ENCODE measurements at places on chromosomes 13 and 19.

- DNase-seq = no peak
Measured at GRCh38 chr13:100298116-100298681, 209.3 kb downstream of the PCCA start.

DNA sequence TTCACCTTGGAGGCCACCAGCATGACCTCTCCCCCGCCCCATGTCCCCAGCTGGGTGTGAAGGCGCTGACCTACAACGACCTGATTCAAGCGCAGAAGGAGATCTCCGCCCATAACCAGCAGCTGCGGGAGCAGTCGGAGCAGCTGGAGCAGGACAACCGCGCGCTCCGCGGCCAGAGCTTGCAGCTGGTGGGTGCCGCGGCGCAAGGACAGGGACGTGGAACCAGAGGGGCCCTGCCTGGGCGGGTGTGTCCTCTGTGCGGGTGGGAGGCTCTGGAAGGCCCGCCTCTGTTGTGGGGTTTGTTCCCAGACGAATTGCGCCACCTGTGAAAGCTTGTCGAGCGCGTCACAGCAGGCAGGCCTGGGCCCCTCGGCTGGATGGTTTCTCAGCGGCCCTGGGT, 22.3 kb downstream of the PLEKHJ1 start:
- DNase-seq = no peak

DNA sequence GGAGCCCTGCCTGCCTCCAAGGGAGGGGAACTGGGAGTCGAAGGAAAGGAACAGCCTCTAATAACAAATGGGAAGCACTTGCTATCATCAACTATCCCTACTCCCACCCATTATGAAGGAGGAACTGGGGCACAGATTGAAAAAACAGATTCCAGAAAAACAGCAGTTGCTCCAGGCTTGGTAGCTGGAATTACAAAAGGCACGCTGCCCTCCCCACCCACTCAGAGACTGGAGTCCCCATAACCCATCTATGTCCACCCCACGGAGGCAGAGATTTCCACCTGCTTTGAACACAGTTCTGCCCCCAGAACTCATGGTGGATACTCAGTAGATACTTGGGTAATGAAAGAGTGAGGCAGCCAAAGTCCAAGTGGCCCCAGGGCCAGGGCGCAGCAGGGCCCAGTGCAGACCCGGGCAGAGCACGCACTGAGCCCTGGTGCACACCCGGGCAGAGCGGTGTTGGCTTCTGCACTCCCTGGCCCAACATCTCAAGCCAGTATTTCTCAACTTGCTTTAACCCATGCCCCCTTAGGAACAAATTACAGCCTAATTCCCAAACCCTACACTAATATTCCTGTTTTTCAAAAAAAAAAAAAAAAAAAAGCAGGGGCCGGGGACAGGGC, 19.1 kb upstream of the CCNP start:
- no peak for DNase-seq

DNA sequence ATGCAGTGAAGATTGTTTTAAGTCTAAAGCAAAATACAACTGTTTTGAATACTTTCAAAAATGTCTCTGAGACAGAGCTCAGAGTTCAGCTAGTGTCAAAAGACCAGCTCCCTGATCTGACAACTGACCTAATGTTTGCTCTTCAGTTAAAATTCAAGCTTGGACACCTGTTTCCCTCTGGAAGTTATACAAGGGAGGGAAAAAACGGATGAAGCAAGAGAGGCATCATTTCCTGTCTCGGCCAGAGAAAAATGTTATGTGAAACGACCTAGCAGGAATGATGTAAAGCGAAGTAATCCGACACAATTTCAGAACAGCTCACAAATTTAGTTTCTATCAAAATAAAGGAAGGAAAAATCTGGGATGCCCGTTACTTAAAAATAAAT, 59.4 kb downstream of the ZAR1L start:
- no peak for DNase-seq

DNA sequence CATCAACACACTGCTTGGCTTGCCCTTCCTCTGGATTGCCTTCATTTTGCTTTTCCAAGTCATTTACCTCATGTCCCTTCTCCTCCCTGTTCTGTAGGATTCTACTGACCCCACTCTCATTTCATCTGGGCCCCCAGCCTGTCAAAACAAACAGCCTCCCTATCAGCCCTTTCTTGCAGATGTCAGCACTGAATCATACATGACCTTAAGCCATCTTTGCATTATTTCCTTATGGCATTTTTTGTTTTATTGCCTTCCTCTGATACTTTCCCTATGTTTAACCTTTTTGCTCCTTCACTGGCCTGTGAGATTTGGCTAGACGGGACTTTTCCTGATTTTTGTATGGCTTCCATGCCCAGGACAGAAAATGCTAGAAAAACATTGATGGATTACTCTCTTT, 8.7 kb downstream of the LRCH1 start:
- DNase-seq = no peak

GRCh38 chr13:73201626-73202025, 142.8 kb downstream of the KLF5 start:
- DNase-seq = no peak

GRCh38 chr13:107373551-107373950, 805.6 kb upstream of the ARGLU1 start:
- DNase-seq = no peak

- DNase-seq = no peak
Measured at GRCh38 chr19:3403489-3404323, 37.3 kb downstream of the NFIC start.

DNA sequence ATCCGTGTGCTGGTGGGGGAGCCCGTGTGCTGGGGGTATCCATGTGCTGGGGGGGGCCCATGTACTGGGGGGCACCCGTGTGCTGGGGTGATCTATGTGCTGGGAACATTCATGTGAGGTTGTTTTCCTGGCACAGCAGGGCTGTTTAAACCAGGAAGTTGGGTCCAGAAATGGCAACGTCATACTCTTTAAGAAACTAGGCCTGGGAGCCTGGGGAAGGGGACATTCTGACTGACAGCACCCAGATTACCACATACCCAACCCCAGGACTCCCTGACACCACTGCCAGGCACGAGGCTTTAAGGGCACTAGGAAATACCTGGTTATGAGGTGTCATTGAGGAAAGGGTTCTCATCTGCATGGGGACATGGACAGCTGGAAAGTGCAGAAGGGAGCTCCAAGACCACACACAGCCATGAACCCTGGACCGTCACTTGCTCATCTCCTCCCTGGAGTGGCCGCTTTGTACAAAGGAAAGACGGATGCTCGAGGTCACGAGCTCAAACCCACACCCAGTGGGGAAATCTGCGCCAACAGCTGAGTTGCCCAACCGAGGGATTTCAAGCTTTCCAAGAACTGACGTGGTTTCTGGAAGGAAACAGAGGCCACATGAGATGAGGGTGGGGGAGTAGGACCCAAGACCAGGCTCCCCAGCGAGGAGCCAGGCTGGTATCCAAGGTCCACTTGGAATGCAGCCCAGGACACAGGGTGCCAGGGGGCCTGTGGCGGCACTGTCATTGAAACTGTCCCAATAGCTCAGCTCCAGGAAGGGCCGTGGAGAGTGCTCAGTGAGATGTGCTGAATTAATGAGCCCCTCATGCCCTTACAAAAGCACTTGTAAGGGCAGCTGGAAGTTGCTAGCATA, 40.9 kb downstream of the RAB20 start:
- DNase-seq = no peak

DNA sequence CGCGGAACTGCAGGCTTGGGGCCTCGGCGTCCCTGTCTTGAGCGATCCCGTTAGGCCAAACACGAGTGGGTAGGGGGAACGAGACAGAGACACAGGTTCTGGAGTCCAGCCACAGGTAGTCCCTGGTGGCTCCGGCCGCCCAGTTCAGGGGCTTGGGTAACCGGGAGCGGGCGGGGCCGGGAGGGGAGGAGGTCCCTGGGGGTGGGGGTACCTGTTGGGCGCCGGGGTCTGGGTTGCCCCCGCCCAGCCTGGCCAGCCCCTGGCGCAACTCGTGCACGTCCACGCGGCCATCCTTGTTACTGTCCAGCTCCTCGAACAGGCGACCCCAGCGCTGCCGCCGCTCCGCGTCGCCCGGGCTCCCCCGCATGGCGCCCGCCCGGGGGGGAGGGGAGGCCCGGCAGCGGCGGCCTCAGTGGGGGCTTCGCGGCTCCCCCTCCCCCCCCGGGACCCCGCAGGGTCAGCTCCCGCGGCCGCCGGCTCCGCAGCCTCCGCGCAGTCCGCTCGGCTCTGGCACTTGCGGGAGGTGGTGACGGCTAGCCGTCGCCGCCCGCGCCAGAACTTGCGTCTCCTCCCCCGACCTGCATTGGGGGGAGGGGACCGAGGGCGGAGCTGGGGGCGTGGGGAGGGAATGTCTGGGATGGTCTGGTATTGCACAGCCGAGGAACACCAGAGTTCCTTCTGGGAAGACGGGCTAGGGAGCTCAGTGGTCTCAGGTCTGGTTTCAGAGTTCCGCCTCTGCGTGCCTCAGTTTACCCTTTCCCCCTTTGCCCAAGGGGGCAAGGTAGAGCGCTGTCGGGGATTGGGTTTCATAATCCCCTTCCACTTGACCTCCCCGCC, at the start of gene SLC25A23:
SLC25A23 (minus strand) TSS at position 531 of the 837 bp plus-strand sequence; CDS start at position 367, 164 bp downstream.
- no peak for DNase-seq

DNA sequence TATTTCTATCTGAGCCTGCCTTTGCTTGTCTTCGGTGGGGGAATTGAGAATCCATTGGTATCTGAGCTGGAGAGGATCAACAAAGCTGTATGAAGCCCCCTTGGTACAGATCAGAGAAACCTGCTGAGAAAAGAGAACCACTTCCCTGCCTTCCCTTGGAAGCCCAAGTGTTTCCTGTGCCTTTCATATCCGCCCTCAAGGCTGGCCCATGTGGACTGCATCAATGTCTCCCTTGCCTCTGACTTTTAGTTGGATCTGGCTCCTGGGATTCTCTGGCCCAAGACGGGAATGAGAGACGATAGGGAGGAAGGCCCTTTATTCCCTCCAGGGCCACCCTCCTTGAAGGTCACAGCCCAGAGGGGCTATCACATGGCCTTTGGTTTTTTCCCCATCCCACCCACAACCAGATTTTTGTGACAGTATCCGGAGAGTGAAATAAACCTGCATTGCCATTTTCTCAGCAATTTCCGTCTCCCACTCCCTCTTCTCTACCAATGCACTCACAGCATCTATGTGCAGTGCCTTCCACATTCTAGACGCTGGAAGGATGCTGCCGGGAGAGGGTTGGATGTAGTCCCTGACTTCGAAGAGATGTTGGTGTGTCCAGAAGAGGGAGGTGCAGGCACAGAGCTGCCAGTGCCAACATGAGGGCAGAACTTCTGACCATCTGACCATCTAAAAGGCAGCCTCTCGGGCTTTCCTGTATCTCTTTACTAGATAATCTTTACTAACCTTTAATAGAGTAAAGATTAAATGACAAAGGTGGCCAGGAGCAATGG, 63.8 kb downstream of the KCTD15 start:
- no peak for DNase-seq

GRCh38 chr19:3483226-3483628, at the start of gene SMIM44:
Gene SMIM44, minus strand, starts transcription at chr19:3483441. Its CDS starts 38 bp downstream, at chr19:3483403.
- no peak for DNase-seq

- DNase-seq = no peak
Measured at GRCh38 chr13:66313413-66313812, 916.7 kb downstream of the PCDH9 start.

GRCh38 chr13:33081666-33082065, 65.4 kb downstream of the KL start:
- DNase-seq = no peak

DNA sequence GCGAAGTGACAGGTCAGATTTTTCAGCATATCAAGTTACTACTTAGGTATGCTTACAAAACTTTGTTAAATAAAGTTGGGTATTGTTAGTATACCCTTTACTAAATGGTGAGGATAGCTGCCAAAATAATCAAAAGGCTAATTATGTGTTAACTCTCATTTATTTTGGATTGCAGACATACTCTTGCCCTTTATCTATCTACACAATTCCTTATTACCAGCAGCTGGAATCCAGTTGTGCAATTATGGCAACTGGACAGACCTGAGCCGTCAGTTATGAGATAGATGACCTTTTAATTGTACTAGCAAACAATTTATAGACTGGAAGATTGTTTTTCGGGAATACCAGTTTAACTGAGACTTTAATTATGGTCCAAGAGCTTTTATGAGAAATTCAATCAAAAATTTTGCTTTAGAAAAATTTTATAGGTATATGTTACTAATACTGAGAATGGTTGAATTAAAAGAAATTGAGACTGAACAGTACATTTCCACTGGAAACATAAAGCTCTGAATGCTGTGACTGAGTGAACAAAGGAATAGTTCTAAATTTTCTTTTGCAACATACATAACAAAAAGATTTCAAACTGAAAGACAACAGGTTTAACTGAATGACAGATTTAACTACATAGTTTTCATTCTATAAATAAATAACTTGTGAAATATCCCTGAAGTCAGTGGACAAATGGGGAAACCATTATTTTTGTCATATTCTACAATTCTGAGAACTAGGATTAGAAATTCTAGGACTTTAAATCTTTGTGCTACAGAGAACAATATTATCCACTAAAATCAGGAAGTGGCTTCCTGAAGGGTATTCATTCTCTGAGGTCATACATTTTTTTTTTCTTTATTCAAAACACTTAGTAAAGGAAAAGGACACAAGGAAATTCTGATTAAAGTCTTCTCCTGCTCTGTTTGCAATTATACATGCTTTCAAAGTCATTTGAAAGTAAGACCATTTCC, 97.4 kb downstream of the ZC3H13 start:
- DNase-seq = no peak

DNA sequence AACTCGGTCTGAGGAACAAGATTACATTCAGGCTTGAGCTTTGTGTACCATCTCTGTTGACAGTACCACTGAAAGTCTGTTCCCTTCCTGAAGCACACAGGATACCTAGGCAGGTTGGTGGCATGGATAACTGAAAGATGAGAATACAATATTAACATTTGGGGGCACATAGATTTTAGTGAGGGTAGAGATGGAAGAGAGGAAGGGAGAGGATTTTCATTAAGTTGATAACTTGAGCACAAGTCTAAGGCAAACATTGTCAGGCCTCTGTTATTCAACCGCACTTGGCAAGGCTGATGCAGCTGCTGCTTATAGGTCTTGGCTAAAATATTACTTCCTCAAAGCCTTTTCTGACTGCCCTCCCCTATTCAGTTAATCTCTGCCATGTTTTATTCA, 10.9 kb downstream of the MIR17HG start:
- no peak for DNase-seq

Data from B cell (primary cell).